ENCODE measurements at places on chromosomes 2 and 18.
A peak's percentile ranks its signal among the peaks of the same experiment; 100 is the strongest.

- DNase-seq, result no peak
These were observed 26.5 kb upstream of the EML4 start for GRCh38 chr2:42142547-42143184.

- DNase-seq, result no peak
These were observed 74.2 kb upstream of the ST6GAL2 start for GRCh38 chr2:106959975-106960682.

- DNase-seq, result no peak
These were observed 200.7 kb downstream of the RAD51AP2 start for GRCh38 chr2:17317439-17317976.

GRCh38 chr2:172031536-172031935 is 31.8 kb downstream of the METAP1D start:
- DNase-seq, result no peak

GRCh38 chr18:58095222-58095621 is 51.2 kb downstream of the NEDD4L start:
- no peak for DNase-seq

GRCh38 chr18:23738151-23738550 is 48.9 kb downstream of the LAMA3 start:
- no peak for DNase-seq

GRCh38 chr2:207219676-207220501 is 54.1 kb upstream of the KLF7 start:
- peak; percentile 48 for DNase-seq

DNA sequence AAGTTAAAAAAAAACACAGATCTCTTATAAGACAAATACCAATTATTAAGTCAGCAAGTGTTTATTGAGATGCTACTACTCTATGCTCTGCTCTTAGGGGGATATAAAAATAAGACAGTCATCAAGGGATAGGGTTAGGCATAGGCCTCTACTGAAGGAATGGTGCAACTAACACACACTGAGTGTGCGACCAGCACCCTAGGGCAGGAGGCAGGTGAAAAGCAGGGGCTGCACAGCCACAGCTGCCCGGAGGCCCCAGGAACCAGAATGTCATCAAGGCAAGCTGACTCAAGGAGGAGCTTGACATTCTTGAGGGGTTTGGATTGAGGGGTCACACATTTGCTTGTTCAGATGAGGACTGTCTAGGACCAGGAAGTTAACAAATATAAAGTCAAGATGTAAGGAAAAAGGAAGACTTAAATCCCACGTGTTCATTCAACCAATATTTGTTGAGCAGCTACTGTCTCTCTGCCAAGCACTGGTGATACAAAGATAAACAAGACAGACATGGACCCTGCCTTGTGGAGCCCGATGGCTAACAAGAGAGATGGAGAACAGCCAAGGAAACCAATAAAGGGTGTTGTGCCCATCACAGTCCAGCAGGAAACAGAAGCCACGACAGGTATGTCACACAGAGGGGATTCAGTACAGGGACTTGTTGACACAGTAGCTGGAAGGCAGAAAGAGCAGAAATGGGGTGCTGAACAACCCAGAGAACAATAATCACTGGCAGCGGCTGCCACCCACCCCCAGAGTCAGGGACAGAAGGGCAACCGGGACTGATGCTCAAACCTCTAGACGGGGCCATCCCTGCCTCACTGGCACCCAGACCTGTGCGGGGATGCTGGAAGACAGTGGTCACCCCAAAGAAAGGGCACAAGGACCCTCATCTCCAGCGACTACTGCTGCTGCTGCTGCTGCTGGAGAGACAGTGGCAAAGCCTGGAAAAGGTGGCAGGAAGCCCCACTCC is 45.8 kb upstream of the MAL start:
- DNase-seq, result no peak

DNA sequence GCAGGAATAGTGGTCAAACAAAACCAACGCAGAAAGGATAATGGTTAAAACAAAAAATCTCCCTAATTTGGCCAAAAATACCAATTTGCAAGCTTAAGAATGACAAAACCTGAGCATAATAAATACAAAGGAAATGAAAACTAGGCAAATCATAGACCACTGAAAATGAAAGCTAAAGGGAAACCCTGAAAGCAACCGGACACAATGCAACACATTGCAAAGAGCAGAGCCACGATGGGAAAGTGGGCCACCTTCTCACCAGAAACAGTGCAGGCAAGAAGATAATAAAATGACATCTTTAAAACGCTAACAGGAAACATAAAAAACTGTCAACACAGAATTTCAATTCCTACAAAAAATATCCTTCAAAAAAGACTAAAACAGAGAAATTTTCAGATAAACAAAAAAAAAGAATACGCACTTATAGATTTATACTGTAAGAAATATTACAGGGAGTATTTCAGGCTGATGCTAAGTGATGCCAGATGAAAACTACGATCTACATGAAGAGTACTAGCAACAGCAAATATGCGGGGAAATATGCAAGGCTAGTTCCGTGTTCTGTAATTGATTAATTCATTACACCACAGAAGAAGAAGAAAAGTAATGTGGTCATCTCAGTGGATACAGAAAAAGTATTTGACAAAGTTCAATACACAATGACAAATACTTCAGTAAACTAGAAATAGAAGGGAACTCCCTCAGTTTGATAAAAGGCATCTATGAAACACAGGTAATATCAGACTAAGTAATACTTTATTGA is 239.5 kb downstream of the L3MBTL4 start:
- no peak for DNase-seq

DNA sequence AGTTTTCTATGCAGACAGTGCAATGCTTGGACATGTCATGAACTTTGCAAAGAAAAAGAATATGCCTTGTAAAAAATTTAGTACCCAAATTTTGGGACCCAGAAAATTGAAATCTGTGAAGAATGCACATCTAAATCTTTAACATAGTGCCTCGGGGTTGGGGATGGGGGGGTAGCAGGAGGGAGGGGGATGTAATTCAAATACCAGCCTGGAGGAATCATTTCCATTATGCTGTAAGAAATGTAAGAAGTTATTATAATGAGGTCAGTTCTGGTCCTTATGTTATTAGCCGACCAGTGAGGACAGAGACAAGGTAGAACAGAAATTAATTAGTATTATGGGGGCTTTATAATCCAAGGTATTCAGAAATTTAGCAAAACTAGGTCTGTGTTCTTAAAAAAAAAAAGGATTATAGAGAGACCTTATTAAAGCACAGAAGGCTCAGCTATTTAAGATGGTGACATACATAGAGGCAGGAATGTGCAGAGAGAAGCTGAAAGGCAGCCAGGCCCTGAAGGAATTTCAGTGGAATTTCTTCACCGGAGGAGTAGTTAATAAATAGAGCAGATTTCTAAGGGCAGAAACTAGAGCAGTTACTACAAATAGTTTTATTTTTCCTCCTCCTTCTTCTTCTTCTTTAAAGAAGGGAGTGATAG is 89.0 kb upstream of the RBMS1 start:
- DNase-seq, result peak; percentile 59

- DNase-seq, result no peak
These were observed 1394.8 kb downstream of the DSC3 start for GRCh38 chr18:29647700-29648099.

- DNase-seq, result no peak
These were observed 408.4 kb downstream of the RIT2 start for GRCh38 chr18:42707080-42707479.

GRCh38 chr2:46297546-46298271 is 502 bp downstream of the EPAS1 start:
- peak; percentile 53 for DNase-seq

- DNase-seq, result no peak
These were observed 17.3 kb downstream of the MEIS1 start for GRCh38 chr2:66452214-66452613.

DNA sequence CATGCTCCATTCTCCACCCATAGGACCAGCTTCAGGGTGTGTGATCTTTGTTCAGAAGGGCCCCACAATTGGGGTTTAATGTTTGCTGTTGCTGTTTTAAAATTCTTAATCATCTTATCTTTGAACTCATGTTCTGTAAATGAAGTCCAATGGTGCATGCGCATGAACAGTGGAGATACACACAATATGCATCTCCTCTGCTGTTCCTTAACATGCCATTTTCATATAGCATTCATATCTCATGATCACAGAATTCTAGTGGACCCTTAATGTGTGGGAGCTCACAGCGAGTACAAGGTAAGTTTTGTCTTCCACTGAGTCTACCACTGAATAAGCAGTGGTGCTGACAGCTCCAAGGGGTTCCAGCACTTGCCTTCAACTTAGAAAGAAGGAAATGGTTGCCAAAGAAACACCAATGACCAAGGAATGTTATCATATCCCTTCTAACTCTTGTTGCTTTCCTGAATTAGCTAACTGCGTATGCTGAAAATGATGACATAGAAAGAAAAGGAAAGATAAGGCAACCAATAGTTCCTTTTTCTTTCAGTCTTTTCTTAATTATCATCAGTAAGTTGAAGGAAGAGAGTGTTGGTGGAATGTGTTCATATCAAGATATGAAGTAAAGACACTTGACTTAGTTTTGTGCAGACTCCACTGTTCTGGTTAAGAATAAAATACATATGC is 258.9 kb upstream of the FBXO11 start:
- DNase-seq, result no peak

DNA sequence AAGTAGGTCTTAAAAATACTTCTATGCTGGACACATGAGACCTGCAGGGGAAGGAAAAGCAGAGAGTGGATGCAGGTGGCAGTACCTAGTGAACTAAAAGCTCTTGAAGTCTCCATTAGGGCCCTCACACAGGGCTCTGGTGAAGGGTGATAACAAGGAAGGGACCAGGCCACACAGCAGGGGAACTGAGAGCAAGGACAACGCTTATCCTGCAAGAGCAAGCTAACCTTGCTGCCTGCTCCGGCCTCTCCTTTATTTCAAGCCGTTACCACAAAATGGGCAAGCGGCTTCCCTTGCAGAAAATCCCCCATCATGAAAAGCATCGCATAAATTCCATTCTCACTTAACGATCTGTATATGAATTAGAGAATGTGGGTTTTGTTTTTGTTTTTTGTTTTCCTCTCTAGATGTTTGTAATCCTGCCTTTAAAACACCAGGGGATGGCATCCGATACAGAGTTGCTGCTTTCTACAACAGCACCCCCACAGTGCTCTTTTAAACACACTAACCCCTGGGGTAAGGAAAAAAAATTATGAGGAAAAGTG is 64.5 kb downstream of the CACNB4 start:
- no peak for DNase-seq

DNA sequence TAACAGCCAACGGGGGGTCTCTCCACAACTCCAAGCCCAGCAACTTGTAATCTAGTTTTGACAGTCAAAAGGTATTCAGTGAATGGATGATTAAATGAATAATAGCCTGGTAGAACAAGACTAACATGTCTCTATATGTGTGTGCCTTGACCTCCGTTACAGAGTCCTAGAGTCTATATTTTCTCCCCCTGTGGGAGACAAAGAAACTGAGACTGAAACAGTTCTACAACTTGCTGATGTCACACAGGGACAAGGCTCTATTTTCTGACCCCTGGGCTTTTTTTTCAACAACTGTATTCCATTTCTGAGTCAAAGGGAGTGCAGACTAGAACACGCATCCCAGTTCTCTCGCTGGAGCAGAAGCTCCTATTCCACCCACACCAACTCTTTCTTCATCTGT is 223.6 kb upstream of the AGAP1 start:
- DNase-seq, result no peak

DNA sequence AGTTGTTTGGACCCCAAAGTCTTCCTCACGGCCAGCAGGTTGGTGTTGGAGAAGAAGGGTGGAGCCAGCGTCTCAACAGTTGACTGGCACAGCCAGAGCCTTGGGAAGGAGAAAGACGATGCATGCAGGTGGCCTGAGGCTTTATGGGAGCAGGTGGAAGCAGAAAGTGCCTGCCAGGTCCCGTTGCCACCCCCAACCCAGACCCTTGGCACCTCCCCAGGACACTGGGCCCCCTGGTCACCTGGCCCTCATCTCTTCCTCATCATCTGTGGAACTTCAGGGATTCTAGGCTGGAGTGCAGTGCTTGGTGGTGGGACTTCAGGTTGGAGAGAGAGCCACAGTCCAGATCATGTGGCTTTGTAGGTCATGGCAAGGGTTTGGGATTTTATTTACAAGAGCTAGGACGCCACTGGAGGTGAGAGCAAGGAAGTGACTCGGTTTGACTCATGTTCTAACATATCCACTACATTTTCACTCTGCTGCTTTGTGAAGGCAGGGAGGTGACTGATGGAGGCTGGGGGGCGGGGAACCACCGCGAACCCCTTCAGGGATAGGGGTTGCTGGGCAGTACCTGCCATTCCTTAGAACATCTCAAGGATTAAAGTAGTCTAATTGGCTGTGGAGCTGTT is 62.5 kb upstream of the B3GNT7 start:
- DNase-seq, result no peak

DNA sequence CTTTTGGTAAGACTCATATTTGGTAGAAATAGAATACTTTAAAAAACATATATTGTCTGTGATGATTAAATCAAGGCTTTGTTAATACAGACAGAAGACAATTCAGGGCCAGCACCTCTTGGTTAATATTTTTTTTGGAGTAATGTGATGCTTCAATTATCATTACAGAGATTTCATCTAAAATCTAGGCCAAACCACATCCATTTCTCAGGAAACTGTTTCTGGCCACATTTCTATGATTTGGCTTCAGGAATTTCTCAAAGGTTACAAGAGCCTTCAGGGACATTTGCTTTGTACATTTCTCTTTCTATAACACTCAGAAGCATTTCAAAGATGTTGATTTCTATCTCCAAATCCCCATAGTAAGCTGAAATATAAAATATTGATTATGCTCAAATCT is 614.9 kb downstream of the LRP1B start:
- no peak for DNase-seq

- DNase-seq, result no peak
These were observed 15.0 kb upstream of the INO80C start for GRCh38 chr18:35512761-35513160.

GRCh38 chr2:64655018-64655664 is 1.4 kb upstream of the SERTAD2 start:
- DNase-seq, result no peak

DNA sequence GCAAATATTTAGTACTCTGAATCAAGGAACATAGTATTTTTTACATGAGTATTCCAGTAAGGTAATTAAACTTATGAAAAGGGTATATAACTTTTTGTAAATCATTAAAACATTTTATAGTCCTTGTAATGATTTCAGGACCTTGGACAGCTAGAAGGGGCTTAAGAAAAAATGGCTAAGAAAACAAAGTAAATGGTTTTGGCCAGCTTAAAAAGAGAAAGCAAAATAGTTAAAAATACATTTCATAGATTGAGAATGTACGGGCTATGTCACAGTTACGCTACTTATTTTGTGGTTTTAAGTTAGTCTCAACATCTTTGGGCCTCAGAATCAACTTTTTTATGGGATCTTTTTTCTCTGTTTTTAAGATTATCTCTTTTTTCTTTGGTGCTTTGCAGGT is 26.7 kb downstream of the POLI start:
- DNase-seq, result no peak

DNA sequence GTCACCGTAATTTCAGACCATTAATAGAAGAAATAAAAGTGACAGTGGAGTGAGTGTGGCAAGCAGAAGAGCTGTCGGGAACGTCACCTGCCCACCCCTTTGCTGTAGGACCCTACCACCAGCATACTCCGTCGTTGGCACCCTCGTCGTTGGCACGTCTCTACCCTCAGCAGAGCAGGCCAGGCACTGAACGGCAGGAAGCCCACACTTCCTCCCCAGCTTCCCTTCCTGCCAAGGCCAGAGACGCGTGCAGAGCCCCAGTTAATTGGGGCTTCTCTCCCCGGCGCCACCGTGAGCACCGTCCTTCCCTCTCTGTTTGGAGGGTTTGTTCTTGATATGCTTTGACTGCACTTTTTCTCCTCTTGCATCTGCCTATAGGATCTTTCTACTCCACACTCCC is 27.0 kb upstream of the NFATC1 start:
- no peak for DNase-seq

- no peak for DNase-seq
These were observed 364.3 kb downstream of the TNS1 start for GRCh38 chr2:217638533-217638932.

Data from femur (tissue), 1 donor.